ENCODE measurements at places on chromosomes 7 and 10.
A peak's percentile ranks its signal among the peaks of the same experiment; 100 is the strongest.

DNA sequence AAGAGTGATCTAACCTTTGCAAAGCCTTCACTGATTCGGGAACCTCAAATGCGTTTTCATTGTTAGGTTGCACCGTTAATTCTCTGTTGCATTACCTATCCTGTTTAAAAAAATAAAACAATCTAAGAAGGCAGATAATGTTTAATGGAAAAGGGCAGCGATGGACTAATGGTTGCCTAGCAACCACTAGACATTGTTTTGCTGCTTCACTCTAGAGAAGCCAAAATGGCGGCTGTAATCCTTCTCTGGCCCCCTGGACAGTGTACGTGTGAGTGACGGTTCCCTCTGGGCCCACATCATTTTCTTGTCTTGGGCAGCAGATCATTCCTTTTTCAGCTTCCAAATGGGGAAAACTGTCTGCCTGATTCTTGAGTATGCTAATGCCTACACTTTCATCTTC is 43.3 kb downstream of the FAM204A start:
- no peak for DNase-seq

DNA sequence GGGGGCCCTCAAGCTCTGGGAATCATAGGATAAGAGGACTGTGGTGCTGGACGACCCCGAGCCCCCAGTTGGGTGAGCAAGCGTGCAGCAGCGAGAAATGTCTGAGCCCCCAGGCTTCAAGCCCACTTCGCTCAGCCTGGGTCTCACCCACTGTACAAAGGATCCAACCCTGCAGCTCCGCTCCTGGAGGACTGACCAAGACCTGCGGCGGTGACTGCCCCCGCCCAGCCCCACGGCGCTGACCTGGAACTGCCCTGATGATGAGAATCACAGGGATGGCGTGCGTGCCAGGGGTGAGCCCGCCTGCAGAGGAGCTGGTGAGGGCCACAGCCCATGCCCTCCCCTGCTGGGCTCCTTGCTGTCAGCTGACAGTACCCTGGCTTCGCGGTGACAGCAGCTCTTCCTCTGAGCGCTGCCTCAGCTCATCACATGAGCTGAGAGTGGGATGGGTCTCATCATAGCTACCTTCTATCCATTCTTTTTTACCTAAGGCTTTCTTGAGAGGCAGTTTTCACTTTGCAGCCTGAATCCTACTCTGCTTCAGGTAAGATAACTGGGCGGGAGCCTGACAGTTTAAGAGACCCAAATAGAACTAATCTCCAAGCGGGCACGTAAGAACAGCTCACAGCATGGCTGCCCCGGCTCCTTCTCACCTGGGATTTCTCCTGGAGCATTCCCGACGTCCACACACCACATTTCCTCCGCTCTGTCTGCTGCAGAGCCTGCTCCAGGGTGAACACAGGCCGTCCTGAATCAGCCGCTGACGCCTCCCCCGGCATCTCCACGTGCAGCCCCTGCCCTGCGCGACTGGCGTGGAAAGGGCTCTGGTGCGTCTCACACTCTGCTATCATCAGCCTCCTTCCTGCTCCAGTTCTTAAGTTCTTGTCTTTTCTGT is 329.9 kb downstream of the PTPRN2 start:
- no peak for DNase-seq

DNA sequence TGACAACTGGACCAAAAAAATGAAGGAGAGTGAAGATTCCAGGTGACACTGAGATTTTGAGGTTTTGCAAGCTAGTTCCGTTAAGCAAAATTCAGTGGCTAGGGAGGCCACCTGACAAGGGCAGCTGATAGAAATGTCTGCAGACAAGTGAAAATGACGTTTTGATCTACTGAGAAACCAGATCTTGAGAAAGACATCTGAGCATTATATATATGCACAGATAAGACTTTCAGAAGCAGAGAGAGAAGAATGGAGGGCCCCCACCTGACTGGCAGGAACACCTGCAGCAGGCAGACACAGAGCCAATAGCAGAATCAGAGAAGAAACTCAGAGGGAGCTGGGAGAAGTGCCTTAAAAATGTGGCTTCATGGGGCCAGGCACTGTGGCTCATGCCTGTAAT is 76.1 kb upstream of the LRGUK start:
- no peak for DNase-seq

GRCh38 chr10:20166096-20166675 is 350.0 kb downstream of the PLXDC2 start:
- DNase-seq, result no peak

GRCh38 chr7:149642589-149642988 is 130.8 kb downstream of the ZNF467 start:
- DNase-seq, result no peak

DNA sequence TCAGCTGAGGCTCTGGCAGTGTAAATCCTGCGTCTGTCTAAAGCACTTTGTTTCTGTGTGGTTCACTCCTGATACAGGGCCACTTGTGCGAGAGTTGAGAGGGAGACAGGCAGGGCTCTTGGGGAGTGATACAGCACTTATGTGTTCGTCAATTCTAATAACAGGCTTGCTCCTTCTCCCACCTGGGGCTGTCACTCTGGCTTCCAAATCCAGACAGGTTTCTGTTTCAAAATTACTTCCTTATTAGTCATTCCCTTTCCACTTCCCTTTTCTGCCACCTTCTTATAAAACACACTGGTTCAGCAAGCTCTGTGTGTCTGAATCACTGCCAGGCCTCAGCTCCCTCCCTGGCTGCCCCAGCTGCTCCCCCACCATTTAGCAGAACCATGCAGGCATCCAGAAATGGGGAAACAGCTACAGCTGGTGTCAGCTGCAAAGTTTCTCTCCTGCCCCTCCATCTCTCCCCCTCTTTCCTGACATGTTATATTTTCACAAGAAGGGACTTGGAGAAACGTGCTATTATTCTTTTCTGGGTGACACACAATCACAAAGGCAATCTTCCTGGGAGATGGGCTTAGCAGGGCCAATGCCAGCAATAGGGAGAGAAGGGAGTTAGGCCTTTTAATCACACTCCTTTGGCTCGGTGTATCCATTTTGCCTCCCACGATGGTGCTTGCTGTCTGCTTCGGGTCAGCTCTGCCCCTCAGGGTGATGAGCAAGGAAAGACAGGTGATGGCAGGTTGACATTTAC is 58.4 kb upstream of the ZNRF2 start:
- peak; percentile 42 for DNase-seq

GRCh38 chr10:97514344-97514743 is 15.6 kb downstream of the UBTD1 start:
- no peak for DNase-seq

DNA sequence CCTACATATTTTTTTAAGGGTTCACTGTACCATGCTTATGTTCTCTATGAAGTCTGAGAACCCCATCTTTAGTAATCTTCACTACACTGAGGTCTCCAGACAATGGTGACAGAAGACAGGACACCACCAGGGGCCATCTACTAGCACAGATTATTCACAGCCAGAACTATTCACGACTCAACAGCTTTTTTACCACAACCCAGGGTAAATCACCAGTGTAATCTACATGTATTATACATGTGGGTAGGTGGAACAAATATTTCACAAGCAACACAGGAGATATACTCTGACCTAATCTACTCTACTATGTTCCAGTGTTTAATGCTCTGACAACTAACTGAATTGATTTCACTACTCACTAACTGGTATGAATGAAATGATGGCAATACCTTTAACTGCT is 136.1 kb downstream of the ELMO1 start:
- no peak for DNase-seq

DNA sequence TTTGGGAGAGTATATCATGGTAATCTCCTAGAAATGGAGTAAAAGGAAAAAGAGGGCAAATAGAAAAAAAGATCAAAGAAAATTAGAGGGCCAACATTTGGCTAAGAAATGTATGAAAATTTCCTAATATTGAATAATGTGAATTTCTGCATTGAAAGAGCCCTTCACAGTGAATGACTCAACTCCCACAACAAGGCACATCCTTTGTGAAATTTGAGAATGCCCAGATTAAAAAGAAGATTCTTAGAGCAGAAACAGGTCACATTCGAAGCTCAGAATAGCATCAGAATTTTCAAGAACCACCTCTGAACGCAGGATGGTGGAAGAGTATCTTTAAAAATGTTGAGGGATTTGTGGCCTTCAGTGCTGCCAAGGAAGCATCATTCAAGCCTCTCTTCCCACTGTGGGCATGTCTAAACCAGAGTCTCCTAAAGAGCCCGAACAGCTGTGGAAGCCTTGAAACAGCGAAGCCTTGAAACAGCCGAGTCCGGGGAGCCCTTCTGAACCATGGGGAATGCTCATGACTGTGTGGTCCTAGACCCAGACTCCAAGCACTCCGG is 43.6 kb downstream of the GUSB start:
- DNase-seq, result no peak

DNA sequence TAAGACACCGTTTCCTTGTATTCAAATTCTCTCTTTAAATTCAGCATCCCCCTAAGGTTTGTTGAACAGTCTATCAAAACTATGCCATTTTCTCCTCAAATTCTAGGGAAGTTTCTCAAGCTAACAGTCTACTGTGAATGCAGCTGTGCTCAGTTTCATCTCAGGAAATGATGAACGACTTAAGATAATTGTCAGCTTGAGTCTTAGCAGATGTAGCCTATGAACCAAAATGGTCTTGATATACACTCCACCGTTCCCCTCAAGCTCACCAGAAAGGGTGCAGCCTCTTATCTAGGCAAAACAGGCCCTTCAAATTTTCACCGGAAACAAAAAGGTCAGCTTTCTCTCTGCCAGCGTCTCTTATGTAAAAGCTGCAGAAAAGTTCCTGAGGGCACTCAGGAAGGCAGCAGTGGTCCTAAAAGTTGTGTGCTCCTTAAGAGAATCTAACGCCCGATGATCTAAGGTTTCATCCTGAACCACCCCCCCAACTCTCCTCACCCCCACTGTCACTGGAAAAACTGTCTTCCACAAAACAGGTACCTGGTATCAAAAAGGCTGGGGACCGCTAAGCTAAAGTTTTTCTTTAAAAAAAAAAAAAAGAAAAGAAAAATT is 2.1 kb downstream of the DNAJC9 start:
- DNase-seq, result no peak

DNA sequence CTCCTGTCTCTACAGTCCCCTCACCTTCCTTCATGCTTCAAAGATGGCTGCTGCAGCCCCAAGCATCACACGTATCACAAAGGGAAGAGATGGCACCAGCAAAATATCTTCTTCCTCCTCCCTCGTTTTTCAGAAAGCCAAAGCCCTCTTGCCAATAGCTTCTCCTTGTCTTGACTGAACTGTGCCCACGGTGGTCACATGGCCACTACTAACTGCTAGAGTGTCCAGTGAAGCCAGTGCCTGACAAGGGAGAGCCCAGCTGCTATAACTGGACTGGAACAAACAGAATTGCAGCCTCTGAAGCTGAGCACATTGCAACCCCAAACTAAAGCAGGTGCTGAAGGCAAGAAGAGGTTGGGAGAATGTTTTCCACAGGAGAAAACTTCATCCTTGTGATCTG is 120.8 kb upstream of the RET start:
- DNase-seq, result no peak

- peak; percentile 52 for DNase-seq
These were observed 378 bp downstream of the PIK3AP1 start for GRCh38 chr10:96719850-96720421.

DNA sequence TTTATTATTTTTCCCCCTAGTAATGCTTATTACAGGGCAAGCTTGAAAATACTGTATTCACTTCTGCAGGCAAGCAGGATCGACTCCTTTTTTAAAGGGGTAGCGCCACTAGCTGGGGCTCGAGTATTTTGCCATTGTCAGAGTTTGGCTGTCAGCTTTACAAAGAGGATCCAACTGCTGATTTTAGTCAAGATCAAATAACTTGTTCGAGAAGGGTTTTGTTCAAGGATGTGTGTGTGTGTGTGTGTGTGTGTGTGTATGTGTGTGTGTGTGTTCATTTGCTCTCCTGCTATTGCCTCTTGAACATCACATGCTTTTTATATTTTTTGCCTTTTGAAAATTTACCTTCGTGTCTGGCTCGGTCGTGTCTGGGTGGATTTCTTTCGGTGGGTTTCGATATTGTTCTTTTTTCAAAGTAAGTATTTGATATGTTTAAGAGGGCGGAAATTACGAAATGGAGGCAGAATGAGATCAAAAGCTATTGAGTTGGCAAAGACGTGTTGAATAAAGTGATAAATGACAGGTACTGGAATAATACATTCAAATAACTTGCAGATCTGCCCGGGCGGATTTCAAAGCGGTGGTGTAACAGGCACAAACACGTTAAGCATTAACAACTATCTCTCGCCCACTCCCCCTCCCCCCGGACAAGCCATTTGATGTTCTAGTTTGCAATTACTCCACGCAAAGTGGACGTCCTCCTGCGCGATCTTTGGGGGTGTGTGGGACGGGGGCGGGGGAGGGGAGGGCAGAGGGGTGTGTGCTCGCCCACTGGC is 1.1 kb downstream of the ARID5B start:
- DNase-seq, result peak; percentile 47

- DNase-seq, result peak; percentile 23
These were observed at the start of gene PIK3CG for GRCh38 chr7:106865130-106866041. PIK3CG (plus strand) TSS chr7:106865282; CDS start chr7:106867562, 2,280 bp downstream.

DNA sequence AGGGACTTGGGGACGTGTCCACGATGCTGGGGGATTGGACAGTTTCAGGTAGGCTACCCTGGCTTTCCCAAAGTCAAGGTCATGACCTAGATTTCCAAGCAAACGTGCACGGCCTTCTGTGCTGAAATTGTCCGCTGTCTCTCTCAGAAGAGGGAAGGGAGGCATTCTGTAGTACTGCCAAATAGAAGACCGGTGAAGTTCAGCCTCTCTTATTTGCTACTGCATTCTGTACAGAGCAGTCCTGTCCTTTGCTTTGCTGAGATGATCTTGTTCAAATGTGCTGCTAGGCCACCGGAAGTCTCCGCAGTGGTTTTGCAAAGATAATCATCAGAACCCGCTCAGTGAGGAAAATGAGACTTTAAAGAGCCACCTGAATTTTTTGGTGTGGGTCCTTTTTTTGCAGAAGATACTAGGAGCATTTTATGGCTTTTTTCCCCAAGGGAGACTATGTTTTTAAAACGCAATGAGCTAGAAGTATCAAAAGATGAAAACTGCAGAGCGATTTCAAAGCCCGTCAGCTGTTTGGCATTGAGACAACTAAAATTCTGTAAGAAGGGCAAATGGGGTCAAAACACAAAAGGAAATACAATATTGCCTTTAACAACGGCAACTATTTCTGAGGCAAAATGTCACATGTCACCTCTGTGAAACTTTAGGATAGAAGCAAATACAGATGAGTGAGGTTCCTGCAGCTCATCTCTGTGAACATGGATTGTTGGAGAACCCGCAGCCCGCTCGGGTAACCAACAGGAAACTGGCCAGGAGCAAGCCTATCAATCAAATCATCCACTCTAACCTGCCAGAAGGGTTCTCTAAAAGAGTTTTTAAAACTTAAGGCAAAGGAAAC is 1.3 kb upstream of the NMT2 start:
- DNase-seq, result peak; percentile 73

- peak; percentile 3 for DNase-seq
These were observed 72.1 kb upstream of the STARD3NL start for GRCh38 chr7:38105874-38106483.

DNA sequence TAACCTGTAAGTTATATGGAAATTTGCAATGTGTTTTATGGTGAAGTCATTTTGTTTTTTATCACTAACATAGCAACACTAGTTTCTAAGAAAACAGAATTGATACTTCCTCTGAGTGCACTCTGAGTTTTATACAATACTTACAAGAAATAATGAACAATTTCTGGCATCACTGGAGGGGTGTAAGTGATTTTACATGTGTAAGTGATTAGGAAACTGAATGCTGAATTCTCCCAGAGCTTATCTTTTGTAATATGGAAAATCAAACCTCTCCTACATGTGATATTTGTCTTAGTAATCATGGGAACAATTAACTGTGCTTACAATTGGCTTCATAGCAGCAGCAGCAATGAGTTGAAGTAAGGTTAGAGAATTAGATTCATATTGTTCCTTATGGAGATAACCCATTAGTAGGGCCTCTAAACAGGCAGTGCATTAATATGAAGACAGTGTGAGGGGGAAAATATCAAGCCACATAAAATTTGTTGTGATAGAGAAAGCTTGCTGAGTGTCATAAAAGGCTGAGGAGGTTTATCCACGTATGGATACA is 37.4 kb downstream of the SEMA3C start:
- no peak for DNase-seq
